ENCODE measurements at places on chromosomes 4 and X.

- peak; percentile 76 for DNase-seq
These were observed 80.8 kb downstream of the NPFFR2 start for GRCh38 chr4:72112514-72113156.

GRCh38 chrX:71578253-71579135, at the start of gene GCNA:
Gene GCNA (plus strand): TSS chrX:71578437. CDS start chrX:71580822, 2,385 bp downstream.
- no peak for DNase-seq

GRCh38 chr4:41157009-41157408, 57.3 kb downstream of the APBB2 start:
- no peak for DNase-seq

- DNase-seq: no peak
These were observed 331.9 kb upstream of the SFRP2 start for GRCh38 chr4:154120690-154121345.

GRCh38 chrX:100768679-100769338, 36.9 kb upstream of the SYTL4 start:
- peak; percentile 62 for DNase-seq

GRCh38 chrX:85140964-85141363, 102.6 kb downstream of the SATL1 start:
- DNase-seq: no peak

GRCh38 chr4:142549726-142550463, 296.2 kb downstream of the INPP4B start:
- DNase-seq: peak; percentile 81

GRCh38 chr4:47837094-47837907, 566 bp downstream of the CORIN start:
- DNase-seq: peak; percentile 25

DNA sequence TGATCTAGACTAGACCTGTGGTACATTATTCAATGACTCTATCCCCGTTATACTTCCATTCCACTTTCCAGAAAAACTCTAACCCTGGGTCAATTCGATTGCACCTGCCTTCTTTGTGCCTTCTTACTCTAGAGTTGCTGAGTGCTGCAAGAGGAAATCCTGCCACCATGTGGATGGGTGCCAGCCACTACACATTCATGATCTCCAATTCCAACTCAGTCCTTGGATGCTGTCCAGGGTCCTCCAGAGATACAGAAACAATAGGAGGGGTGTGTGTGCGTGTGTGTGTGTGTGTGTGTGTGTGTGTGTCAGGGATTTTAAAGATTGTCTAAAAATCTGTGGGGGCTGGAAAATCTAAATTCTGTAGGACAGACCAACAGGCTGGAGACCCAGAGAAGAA, 42.9 kb upstream of the INTS6L start:
- peak; percentile 49 for DNase-seq

GRCh38 chrX:30577362-30577991, at the start of gene TASL:
Gene TASL (minus strand): TSS chrX:30577766. CDS start chrX:30560355, 17,411 bp downstream.
- no peak for DNase-seq

DNA sequence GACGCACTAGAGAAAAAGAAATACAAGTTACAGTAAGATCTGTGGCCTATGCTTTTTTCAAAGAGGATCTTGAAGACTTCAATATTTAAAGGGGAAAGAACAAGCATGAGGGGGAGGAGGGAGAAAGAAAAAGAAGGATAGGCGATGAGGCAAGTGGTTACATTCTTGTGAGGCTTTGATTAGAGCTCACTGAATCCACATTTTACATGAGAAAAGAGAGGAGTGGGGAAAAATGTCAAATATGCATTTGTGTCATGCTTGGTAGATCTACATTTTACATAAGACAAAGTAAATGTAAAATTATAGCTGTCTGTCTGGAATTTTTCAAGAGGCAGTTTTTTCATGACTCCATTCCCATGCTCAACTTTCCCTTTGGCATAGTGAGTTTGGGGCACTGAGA, 965.9 kb downstream of the FSTL5 start:
- no peak for DNase-seq
